Smooth muscle cell of the umbilical artery (primary cell): ENCODE measurements at places on chromosomes 4 and X. TPM values are rescaled to one million over a fixed set of nuclear protein-coding genes. Genes with fewer than 3 reads are reported as not detected.

NLGN3 gene
- under 0.01 and 0.23 TPM in 2 replicates for total RNA-seq

CDKL2 gene
- total RNA-seq = 0.88 and 0.89 TPM in 2 replicates

NUDT10 gene
- 2.1 and 5.2 TPM in 2 replicates for total RNA-seq

PRMT9 gene
- total RNA-seq = 11.3 and 12.5 TPM in 2 replicates

KLHL4 gene
- 6.8 and 7.1 TPM in 2 replicates for total RNA-seq

SLC9B2 gene
- total RNA-seq = 16.6 and 18.1 TPM in 2 replicates
